ENCODE measurements at places on chromosomes 3 and 15.

DNA sequence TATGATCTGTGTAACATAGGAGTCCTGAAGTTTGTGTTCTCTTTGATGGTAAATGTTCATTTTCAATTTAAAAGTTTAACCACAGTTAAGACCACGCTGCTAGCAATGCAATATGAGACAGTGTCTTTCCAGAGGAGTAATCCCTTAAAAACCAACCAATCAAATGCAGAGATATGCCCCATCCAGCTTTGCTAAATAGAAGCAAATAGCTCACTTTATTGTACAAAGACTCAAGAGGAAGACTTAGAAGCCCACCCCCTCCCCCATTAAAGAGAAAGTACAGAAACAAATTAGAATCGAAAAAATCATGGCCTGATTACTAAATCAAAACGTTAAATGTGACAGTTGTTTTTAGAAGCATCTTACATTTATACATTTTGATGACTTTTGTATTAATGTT is 2.1 kb upstream of the ANP32A start:
- no peak for DNase-seq

GRCh38 chr3:99396651-99397275 is 241.6 kb upstream of the COL8A1 start:
- no peak for DNase-seq

DNA sequence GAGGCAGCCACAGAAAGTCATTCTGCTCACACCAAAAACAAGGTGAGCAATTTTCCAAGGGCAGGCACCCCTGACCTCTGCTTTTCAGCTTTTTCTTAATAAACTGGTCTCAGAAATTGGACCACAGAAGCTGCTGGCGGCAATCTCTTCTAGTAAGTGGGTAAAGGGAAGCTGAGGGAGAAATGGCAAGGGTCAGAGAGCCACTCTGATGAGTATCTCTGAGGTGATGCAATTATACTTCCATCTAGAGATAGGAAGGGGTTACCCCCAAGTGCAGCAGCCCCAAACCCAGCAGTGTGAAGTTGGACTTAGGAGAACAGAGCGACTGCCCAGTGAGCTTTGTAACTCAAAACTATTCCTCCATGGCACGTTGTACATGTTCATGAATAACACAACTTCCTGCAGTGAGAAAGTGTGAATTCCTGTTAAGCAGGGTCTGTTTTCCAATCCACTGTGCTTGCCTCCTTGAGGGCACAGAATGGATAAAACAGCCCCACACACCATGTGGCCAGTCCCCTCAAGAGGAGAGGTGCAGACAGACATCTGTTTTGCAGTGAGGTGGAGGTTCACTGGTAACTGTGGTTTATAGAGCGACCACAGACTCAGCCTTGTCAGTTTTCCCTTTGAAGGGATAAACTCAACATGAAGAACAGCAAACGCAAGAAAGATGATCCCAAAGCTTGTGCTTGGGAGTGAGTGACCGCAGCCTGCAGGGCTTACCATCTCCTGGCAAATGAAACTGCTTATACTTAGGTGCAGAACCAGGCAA is 683.4 kb upstream of the CFAP20DC start:
- no peak for DNase-seq

- no peak for DNase-seq
These were observed 262.7 kb downstream of the FEZF2 start for GRCh38 chr3:62110443-62111225.

GRCh38 chr3:53473422-53473821 is 21.0 kb upstream of the CACNA1D start:
- no peak for DNase-seq

DNA sequence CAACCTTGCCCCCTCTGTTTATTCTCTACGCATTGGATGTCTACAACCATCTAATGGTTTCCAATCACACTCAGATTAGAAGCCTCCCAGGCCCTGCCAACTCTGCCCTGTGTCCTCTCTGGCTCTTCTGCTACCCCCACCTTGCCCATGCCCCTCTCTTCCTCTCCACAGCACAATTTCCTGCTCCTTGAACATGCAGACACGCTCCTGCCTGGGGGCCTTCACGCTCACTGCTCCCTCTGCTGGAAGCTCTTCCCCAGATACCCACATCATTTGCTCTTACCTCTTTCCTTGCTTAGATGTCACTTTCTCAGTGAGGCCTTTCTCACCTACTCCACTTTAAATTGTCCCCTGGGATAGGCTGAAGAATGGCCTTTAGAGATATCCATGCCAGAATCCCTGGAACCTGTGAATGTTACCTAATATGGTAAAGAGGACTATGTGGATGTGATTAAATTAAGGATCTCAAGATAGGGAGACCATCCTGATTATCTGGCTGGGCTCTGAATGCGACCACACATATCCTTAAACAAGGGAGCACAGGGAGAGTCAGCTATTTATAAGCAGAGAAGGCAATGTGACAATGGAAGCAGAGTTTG is 9.9 kb downstream of the KY start:
- peak; percentile 5 for DNase-seq

DNA sequence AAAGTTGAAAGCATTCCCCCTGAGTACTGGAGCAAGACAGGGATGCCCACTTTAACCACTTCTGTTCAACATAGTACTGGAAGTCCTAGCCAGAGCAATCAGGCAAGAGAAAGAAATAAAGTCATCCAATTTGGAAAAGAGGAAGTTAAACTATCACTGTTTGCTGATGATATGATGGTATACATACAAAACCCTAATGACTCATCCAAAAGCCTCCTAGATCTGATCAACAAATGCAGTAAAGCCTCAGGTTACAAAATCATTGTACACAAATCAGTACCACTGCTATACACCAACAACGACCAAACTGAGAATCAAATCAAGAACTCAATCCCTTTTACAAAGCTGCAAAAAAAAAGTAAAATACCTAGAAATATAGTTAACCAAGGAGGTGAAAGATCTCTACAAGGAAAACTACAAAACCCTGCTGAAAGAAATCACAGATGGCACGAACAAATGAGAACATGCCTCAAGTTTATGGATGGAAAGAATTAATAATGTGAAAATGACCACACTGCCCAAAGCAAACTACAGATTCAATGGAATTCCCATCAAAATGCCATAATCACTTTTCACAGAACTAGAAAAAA is 40.3 kb downstream of the RPL39L start:
- DNase-seq: no peak

DNA sequence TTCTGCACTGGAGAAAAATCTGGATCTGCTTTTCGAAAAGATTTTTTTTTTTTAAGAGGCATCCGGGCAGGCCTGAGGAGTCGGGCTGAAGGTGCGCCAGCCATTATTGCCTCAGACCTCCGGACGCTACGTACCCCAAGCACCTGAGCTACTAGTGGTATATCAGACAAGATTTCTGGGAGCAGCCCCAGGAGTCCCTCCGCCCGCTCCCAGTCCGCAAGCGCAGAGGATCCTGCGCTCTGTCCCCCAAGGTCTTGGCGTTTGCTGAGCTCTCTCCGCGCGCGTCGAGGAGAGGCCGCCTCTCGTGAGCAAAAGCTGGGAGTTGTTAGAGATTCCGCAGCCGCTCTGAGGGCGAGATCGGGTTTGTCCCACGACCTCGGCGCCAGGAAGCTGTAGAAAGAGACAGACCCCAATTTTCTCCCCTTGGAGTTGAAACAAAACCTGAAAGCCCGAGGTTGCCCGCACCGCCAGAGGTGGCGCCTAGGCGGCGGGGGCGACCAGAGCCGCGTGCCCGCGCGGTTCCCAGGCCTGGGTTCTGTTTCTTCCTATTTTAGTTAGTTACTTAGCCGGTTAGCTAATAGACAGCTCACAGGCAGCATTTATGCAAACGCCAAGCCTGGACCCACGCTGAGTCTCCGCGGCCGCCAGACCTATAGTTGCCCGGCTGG is 72.5 kb upstream of the POLG start:
- no peak for DNase-seq

DNA sequence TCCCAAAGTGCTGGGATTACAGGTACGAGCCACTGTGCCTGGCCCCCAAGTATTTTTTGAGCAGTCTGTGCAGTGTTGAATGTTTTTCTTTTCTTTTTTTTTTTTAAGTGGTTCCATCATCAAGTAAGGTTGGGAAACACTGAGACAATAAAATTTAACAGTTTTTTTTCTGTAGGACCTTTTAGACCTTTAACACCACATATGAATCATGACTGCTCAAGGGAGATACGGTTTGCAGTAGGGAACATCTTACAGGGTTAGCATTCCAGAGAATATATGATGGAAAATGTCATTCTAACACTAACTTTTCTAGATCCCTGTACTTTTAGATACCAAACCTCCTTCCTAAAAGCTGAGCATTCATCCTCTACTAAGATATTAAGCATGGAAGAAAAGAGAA is 41.7 kb downstream of the SNX4 start:
- DNase-seq: no peak

DNA sequence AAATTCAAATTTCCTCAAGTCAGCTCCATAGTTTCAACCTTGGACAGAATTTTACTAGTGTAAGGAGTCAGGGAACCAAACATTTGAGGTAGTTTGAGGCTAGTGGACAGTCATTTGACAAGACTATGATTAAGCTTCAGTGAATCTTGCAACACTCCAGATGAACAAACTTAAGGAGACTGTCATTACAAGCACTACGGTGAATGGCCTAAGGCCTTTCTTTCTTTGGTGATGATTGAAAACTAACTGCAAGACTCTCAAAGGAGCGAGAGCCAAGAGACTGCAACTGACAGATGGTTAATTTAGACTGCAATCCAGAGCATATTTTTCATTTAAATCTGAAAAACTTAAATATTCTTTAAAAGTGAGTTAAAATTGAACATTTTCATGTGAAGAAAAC is 272.3 kb upstream of the NECTIN3 start:
- no peak for DNase-seq

GRCh38 chr3:16059081-16059537 is 115.4 kb upstream of the GALNT15 start:
- DNase-seq: no peak

- DNase-seq: no peak
These were observed 588 bp downstream of the SLC6A1 start for GRCh38 chr3:10992943-10993728.

- no peak for DNase-seq
These were observed 771 bp downstream of the RARRES1 start for GRCh38 chr3:158731486-158731885.

DNA sequence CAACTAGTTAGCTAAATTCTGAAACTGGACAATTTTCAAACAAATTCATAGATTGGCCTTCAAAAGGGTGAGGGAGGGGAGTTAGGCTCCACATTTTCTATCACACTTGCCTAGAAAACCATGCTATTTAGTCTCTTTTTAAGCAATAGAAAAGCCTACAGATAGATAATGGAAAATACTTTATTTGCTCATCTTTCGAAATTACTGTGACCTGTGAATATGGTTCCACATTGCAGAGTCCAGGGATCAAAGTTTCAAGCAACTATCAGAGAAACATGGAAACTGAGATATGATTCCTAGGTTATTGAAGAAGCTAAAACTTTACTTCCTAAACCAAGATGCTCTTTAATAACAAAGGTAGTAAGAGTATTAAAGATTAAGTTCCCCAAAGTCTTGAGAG is 176.6 kb upstream of the NECTIN3 start:
- DNase-seq: no peak

GRCh38 chr3:189269365-189269764 is 97.6 kb downstream of the TPRG1 start:
- no peak for DNase-seq

GRCh38 chr15:48144889-48145288 is 24.1 kb downstream of the SLC24A5 start:
- DNase-seq: no peak

DNA sequence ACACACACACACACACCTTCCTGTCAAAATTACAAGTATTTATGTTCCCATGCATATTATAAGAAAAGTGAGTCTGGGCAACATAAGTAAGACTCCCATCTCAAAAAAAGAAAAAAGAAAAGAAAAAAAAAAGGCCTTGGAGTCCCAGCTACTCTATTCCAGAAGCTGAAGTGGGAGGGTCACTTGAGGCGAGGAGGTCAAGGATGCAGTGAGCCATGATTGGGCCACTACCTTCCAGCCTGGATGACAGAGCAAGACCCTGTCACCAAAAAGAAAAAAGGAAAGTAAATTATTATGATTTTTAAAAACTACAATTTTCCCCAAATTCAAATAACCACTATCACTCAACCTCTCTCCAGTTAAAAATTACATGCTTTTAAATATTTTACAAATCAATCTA is 113.1 kb downstream of the STAG1 start:
- DNase-seq: no peak

DNA sequence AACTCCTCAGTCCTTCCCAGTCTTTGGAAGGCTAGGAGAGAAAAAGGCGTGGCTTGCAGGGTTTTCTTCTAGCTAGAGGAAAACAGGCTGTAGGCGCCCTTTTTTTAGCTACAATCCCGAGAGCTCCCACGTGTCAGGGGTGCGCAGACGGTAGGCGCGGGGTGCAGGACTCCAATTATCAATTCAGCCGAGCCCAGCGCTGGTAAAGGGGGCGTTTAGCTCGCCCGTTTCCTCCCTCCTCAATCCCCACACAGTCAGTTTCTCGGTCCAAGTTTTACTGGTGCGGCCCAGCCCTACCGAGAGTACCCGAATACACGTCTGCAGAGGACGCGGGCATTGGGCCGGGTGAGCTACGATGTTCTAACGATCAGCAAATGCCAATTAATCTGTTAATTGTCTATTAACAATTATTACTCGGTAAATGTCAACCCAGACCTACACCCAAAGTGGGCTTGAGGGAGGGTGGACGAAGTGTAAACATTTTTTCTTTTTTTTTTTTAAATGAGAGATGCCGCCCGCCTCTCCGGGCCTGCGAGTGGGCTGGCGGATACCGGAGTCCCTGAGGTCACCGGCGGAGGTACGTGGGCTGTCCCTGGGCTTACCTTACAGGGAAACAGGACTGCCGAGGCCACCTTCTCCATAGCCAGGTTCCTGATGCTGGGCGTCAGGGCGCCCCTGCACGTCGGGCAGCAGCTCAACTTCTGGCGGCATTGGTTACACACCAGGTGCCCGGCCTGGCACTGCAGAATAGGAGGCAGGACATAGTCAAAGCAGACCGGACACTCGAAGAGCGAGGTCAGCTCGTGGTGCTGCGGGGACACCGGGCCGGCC is 923 bp downstream of the SIAH2 start:
- DNase-seq: peak; percentile 37

DNA sequence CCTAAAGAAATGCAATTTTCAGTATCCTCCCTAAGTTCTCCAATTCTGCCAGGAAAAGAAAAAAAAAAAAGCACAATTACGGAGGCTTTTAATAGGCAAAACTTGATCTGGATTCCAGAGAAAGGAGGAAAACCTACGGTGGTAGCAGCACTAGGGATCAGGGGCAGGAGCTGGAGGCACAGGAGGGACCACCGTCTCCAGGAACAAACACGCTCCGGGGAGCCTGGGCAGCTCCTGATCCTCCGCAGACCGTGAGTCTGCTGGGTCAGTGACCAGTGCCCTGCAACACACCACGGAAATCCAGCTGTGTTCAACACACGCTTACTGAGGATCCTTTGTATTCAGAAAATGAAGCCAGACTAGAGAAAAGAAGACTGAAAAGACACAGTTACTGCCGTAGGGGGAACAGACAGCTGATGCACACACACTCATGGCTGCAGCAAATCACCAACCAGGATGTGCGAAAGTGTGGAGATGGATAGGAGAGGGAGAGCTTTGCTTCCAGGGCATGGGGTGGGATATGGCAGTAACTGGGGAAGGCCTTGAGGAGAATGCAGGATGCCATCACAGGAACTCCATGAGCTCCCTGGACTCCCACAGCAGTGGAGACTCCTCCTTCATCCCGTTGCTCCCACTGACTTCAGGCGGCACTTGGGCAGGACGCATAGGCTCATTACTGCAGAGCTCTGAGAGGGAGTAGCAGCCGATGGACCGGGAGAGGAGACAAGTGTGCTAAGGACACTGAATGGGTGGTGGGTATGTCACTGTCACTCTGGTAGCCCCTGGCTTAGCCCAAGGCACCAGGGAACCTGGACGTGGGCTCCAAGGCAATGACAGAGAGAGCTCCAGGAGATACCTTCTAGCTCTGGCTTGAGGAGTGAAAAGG is 167.0 kb downstream of the ATP10A start:
- DNase-seq: no peak
